ENCODE measurements at places on chromosomes 2 and 18.

DNA sequence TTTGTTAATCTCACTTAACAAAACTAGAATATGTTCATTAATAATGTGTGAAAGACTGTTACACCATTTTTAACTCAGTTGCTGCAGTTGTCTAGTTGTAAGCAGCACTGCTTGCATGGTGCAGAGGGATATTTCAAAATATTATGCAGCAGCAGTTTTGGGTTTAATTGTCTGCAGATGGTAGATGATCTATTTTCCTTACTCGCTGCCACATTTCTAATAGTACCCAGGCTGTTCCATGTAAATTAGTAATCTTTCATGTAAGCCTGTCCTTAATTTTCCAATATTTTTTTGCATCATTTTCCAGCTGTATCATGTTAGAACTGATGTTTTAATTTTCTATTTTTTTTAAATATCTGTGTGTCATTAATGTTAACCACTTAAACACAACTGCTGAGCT is 488.1 kb upstream of the RAB12 start:
- DNase-seq = no peak

DNA sequence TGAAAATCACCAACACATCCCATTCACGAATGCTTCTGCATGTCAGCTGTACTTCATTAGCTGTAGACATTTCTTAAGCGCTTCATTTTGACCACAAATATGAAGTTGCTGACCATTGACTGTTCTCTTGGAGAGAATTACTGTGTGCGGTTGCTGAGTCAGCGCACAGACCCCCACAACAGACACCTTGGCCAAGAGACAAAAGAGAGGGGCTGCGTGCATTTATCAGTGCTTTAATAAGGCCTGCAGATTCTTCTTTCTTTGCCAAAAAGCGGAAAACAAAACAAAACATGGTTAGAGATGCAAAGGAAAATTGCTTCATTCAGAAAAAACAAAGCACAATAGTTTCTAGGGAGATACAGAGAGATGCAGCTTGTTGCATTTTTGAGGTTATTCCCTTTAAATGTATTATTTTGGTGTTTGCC is 174.7 kb downstream of the ACKR3 start:
- no peak for DNase-seq

- DNase-seq = no peak
Measured at GRCh38 chr2:195594248-195594647, 62.8 kb upstream of the SLC39A10 start.

GRCh38 chr18:7202169-7202568 is 28.7 kb upstream of the LRRC30 start:
- DNase-seq = no peak

- no peak for DNase-seq
Measured at GRCh38 chr2:45637440-45637839, 14.0 kb upstream of the PRKCE start.

GRCh38 chr18:2883076-2883735 is 36.4 kb downstream of the EMILIN2 start:
- no peak for DNase-seq

GRCh38 chr2:39497082-39497801 is 60.2 kb upstream of the MAP4K3 start:
- no peak for DNase-seq

DNA sequence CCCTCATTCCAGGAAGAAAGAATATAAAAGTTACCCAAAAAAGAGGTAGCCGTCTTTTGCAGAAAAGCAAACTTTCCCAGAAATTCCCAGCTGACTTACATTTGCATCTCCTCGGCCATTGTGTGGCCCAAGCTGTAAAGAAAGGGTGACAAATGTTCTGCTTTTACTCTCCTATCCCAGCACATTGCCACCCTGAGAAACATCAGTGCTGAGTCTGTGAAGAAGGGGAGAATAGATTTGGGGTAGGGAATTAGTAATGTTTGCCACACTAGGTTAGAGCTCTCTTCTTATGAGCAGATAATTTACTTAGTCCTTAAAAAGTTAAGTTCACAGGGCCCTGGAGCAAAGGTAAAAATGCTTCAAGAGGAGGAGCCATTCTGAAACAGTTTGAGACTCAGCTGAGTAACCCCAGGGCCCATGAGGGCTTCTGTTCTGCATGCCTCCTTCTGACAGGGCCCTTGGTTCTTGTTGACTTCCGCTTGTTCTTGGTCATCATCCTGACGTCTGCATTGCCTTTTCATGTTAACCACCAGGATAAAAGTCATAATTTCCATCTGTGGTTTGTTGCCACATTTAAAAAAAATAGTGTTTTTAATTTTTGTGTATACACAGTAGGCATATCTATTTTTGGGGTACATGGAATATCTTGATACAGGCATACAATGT is 550.7 kb downstream of the RNF144A start:
- DNase-seq = no peak

DNA sequence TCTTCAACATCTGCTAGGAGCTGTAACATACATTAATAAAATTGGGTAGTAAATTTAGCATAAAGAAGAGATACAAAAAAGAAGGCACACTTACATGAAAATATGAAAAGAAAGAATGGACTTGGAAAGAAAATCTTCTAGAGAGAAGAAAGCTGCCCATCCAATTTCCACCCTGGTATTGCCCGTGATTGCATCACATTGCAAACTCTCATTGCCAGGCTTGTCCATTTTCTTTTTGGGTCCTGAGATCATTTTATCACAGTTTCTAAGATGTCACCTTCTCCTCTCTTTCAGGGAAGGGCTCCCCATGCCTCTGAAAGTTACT is 321.5 kb downstream of the RND3 start:
- no peak for DNase-seq

DNA sequence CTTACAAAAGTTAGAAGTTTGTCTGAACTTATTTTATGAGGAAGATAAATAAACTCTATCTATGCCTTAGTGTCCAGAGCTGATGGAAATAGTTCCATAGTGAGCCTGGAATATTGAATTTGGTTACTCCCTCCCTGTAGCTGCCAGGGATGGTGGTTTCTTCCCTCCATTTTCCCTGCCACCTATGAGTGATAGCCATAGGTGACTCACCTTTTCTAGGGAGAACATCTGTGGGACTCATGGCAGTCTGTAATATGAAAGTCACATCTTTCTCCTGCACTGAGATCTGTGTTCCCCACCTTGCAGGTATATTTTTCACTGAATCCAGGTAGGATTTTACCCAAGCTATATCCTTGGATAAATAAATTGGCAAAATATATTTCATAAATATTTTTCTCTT is 148.8 kb downstream of the TPGS2 start:
- DNase-seq = no peak

Measured in stimulated activated CD4-positive, alpha-beta T cell treated with anti-CD3 and anti-CD28 coated beads, Interleukin-15, amount 100 ng/mL, for 1 hour (primary cell).